ENCODE measurements at places on chromosomes 11 and 22.
A peak's percentile ranks its signal among the peaks of the same experiment; 100 is the strongest.

DNA sequence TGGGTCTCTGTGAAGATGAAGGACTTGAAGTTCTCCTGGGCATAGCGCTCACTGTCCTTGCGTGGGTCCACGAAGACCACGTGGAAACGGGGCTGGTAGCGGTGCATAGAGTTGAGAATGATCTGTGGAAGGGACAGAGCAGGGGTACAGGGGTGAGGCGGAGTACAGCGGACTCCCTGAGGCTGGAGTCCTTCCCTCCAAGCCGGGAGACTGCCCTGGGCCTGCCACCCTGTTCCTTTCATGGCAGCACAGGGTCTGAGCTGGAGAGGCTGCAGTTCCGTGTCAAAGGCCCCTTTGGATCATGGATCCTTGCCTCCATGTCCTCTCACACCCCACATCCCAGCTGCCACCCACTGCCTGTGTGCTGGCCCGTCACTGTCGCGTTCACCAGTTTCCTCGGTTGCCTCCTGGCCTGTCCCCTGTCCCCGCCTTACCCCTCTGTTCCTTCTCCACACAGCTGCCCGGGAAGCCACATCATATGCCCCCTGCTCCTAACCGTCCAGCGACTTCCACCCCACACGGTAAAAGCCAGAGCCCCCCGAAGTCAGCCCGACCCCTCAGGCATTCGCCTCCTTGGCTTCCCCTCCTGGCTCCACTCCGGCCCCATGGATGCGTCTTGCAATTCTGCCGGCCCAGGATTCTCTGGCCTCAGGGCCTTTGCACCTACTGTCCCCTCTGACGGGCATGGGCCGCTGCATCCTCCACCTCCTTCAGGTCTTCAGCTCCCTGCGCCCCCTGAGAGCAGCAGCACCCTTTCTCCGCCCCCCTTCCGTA lies 3.4 kb upstream of the NUDT8 start:
- no peak for DNase-seq

GRCh38 chr22:27988704-27989103 lies 69.6 kb upstream of the PITPNB start:
- DNase-seq, result no peak

- no peak for DNase-seq
These were observed 7.7 kb downstream of the E2F8 start for GRCh38 chr11:19232910-19233503.

DNA sequence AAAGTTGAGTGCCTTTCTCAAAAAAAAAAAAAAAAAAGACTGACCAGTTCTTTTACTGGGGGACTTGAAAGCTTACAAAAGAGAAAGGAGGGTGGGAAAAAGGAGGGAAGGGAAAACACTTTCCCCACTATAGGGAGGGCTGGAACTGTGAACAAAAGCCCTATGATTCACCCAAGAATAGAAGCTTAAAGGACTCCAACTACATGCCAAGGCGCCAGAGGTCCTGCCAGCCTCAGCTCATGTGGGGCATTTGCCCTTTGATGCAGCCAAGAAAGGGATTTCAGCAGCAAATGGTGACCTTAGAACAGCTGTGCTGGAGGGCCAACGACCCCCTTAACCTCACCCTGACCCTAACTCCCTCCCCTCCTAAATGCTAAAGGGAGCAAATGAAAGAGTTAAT lies 160.0 kb downstream of the NTM start:
- no peak for DNase-seq

DNA sequence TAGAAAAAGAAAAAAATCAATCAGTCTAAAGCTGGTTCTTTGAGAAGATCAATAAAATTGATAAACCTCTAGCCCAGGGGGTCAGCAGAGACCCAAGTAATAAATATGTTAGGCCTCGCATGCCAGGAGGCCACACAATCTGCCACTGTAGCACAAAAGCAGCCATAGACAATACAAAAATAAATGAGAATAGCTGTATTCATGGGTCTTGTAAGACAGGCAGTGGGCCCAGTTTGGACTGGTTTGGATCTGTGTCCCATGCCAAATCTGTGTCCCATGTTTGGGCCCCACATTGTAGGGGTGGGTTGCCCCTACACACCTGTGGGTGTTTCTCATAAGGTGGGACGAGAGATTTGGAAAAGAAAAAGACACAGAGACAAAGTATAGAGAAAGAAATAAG lies 6.6 kb upstream of the PLAAT4 start:
- DNase-seq, result no peak

DNA sequence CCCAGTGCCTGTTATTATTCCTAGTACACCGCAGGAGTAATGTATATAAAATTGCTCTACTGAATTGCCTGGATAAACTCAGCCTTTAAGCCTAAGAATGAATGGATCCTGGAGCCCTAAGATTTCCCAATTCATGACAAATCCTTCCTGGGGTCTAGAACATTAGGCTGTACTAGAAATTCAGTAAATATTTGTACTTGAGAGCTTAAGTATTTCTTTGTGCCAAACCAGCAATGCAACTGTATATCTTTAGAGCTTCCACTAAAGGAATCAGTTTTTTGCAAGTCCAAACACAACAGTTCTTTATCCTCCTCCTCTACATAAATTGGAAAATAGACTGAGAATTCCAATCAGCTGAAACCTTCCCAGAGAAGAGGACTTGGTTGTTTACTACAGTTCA lies 65.6 kb downstream of the FAM168A start:
- DNase-seq, result no peak

- no peak for DNase-seq
These were observed 225.5 kb upstream of the NARS2 start for GRCh38 chr11:78800096-78800690.

GRCh38 chr22:48825802-48826520 lies 1001.7 kb downstream of the BRD1 start:
- no peak for DNase-seq

DNA sequence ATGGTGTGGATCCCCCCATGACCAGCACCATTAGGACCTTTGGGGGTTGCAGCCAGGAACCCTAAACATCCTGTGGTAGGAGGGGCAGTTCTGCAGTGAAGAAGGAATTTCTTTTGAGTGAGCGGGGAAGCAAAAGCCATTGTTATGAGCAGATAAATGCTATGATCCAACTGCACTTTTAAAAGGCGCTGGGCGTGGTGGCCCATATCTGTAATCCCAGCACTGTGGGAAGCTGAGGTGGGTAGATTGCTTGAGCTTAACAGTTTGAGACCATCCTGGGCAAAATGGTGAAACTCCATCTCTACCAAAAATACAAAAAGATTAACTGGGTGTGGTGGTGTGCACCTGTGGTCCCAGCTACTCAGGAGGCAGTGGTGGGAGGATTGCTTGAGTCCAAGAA lies 5.9 kb upstream of the TOMM22 start:
- DNase-seq, result no peak

DNA sequence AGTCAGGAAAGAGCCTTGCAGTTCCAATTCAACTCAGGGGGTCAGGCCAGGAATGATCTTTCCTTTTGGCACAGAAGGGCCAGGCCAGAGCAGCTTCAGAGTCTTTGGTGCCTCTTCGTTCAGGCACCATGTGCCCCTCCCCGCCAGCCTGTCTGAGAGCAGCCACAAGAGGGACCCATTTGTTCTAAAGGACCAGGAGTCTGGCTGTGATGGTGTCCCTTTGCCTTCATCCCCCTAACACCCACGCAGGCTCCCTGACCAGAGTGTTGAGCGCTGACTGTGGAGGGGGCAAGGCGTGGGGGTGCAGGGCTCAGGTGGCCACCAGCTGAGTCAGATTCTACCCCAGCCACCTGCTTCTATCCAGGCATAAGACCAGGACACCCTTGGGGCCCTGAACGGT lies 156.4 kb downstream of the TTC17 start:
- no peak for DNase-seq

GRCh38 chr22:44033287-44033686 lies 9.2 kb downstream of the PARVB start:
- no peak for DNase-seq

GRCh38 chr11:86923999-86924766 lies 31.0 kb downstream of the FZD4 start:
- no peak for DNase-seq

DNA sequence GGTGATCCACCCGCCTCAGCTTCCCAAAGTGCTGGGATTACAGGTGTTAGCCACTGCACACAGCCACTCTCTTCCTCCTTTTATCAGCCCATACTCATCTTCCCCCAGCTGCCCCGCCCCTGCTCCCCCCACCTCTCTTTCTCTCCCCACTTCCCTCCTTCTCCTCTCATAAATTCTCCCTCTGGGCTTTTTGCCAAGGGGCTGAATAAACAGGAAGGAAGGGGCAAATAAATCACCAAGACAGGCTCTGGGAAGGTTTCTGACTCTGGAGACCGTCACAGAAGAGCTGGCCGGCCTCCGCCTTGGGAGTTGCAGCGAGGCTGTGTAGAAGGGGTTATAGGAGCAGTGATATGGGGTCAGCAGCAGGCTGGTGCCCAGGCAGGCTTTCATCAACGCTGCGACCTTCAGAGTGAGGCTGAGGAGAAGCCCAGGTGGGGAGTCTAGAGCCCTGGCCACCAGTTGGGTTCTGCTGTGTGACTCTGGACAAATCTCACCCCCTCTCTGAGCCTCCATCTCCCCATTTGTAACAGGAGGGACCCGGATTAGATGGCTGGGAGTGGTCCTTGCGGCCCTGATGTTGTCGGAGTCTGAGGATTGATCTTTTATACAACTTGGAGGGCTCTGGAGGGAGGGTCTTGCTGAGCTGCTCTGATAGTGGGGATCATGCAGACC lies 62.6 kb upstream of the RASD2 start:
- DNase-seq, result peak; percentile 97

DNA sequence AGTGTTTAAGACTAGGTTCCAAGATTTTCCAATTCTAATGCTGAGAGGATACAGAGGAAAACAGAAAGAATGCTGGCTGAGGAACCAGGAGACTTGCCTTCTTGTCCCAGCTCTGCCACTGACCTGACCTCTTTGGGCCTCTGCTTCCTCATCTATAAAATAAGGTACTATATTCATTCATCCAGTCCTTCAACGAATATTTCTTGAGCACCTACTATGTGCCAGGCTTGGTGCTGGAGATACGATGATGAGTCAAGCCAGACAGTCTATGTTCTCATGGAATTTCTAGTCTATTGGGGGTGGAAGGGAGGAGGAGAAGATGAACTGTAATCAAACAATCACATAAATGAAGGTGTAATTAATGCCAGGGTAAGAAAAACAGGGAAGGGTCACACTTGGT lies 27.8 kb upstream of the UPB1 start:
- no peak for DNase-seq

DNA sequence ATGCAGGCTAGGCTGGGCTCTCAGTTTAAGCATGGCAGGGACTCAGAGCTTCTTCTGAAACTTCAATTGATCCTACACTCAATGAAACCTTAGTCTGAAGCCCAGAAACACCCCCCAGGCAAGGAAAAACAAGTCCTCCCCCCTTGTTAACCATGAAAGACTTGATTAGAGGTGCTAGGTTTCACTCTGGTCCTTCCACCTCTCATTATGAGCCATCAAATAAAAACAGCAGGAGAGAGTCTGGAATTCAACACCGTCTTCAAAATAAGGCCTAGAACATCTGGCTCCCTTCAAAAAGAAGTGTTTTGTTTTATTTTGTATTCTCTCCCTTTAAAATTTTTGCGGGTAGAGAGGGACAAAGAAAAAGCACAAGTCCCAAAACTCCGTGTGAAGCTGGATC lies 95.7 kb downstream of the NAT10 start:
- DNase-seq, result no peak

DNA sequence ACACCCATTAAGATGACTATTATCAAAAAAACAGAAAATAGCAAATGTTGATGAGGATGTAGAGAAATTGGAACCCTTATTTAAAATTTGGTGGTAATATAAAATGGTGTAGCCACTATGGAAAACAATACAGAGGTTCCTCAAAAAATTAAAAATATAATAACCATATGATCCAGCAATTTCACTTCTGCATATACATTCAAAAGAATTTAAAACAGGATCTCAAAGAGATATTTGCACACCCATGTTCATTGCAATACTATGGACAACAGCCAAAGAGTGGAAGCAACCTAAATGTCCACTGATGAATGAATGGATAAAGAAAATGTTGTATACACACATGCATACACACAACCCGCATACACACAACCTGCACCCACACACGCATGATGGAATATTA lies 102.2 kb downstream of the FAM168A start:
- DNase-seq, result no peak

DNA sequence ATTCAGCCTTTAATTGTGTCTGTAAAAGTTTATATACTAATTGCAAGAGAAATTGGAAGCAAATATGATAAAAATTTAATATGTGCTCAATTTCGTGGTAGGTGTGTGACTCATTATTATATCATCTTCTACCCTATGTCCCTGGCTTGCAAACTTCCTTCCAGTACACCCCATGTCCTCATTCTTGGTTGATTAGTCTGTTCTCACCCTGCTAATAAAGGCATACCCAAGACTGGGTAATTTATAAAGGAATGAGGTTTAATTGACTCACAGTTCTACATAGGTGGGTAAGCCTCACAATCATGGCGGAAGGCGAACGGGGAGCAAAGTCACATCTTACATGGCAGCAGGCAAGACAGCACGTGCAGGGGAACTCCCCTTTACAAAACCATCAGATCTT lies 11.9 kb downstream of the MRGPRX3 start:
- DNase-seq, result no peak

GRCh38 chr11:115981814-115982471 lies 477.7 kb upstream of the CADM1 start:
- DNase-seq, result no peak

DNA sequence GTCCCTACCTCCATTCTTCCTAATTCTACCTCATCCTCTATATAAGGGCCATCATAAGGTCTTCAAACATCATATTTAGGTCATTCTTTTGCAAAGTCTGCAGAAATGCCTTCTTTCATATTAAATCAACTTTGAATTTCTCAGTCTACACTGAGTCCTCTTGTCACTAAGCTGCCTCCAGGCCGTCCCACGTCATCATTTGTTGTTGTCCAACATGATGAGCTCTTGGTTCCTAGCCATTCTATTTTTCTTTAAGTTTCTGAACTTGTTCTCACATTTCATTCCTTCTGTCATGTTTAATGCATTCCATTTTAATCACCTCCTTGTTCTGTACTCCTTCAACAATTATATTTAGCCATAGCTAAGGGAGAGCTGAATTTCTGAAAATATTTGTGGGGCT lies 59.2 kb upstream of the PGR start:
- no peak for DNase-seq

GRCh38 chr11:46674463-46675287 lies 25.7 kb downstream of the ARHGAP1 start:
- peak; percentile 30 for DNase-seq

GRCh38 chr11:79006854-79007253 lies 432.2 kb upstream of the NARS2 start:
- DNase-seq, result no peak

All from lung (tissue), 17 donors.